Stimulated activated naive B cell treated with anti-CD40 and anti-IgM and Interleukin-4, amounts not matched to agents 10 μg/mL and 1 μg/mL and 100 μg/mL, for 72 hours (primary cell): ENCODE measurements at places on chromosomes 3 and 15.

- H3K27me3 ChIP-seq = peaks cover 22% of the 10 kb centered on the region
- no peak overlapping the region for H3K4me3 ChIP-seq
- H3K4me1 ChIP-seq = no peaks in the 10 kb centered on the region
- no peaks in the 10 kb centered on the region for H3K36me3 ChIP-seq
- DNase-seq = no peak
Observed at GRCh38 chr15:80343554-80343992, 60.6 kb upstream of the ARNT2 start.

DNA sequence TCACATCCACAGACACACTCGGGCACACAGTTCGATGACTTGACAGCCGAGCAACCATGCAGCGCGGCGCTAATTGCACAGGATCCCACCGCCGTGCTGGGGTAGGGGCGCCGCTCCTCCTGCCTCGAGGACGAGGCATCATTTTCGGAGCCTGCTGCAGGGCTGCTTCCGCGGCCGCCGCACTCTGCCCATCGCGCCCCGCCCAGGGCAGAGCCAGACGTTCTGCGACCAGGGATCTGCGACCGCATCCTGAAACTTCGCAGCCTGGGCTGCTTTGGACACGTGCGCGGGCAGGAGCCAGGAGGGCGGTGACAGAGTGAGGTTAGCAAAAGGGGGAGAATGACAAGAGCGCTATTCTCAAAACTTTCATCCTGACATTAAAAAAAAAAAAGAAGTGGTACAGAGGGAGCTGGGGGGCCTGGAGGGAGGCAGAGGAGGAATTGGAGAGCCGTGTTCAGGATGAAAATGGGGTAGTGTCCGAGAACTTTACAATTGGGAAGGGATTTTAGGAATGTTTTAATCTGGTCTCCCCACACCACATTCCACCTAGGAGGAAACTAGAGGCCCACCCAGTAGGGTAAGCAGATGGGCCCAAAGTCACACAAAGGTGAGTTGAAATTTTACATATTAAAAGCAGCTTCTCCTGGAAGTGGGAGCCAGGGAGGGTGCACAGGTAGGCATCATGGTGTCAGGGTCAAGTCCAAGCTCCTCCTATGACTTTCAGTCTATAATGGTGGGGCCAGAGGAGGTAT is 15.9 kb downstream of the IGDCC3 start:
- H3K4me3 ChIP-seq = no peak overlapping the region
- DNase-seq = no peak

DNA sequence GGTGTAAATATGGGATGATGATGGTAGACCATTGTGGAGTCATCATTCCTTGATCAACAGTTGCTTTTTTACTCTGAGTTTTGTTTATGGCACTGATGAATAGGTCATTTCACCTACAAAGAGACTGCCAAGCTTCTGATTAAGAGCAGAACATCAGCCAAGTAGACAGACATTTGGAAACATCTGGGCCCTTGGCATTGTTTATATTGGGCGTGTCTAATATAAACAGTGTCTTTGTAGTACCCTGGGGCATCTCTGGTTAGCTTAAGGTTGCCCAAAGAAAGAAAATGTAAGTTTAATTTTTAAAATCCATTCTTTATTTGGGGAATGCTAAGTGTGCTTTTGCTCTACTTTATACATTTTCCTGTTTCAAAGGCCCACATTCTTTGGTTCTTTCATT is 377.0 kb downstream of the FEZF2 start:
- no peaks in the 10 kb centered on the region for H3K36me3 ChIP-seq
- no peak for DNase-seq
- H3K27me3 ChIP-seq = no peaks in the 10 kb centered on the region
- no peaks in the 10 kb centered on the region for H3K4me1 ChIP-seq

GRCh38 chr3:130601442-130601971 is 84.5 kb downstream of the COL6A6 start:
- H3K27ac ChIP-seq = no peak overlapping the region
- H3K4me1 ChIP-seq = no peaks in the 10 kb centered on the region
- H3K36me3 ChIP-seq = no peaks in the 10 kb centered on the region
- no peak for DNase-seq
- peaks cover 7% of the 10 kb centered on the region for H3K27me3 ChIP-seq

GRCh38 chr3:33505027-33505426 is 64.8 kb upstream of the UBP1 start:
- no peak for DNase-seq
- H3K4me3 ChIP-seq = no peak overlapping the region
- H3K27me3 ChIP-seq = no peaks in the 10 kb centered on the region

DNA sequence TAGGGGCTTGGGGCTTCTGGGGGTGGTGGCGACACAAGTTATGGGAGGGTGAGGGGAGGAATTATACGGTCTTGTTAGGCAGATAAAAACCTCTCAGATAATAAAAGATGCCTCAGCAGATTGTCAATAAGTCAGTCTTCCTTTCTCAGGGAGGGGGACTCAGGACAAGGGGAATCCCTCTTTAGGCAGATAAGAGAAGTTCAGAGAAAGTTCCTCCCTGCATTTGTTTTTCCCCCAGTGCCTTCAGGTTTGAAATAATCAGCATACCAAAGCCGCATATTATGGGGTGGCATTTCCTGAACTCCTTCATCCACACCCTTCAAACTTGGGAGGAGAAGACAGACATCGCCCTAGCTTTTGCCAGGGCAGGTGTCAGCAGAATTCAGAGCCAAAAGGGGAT is 8.5 kb downstream of the PPCDC start:
- no peak overlapping the region for H3K4me3 ChIP-seq
- no peak for DNase-seq
- H3K36me3 ChIP-seq = peaks cover 26% of the 10 kb centered on the region
- H3K27me3 ChIP-seq = peaks cover 10% of the 10 kb centered on the region

DNA sequence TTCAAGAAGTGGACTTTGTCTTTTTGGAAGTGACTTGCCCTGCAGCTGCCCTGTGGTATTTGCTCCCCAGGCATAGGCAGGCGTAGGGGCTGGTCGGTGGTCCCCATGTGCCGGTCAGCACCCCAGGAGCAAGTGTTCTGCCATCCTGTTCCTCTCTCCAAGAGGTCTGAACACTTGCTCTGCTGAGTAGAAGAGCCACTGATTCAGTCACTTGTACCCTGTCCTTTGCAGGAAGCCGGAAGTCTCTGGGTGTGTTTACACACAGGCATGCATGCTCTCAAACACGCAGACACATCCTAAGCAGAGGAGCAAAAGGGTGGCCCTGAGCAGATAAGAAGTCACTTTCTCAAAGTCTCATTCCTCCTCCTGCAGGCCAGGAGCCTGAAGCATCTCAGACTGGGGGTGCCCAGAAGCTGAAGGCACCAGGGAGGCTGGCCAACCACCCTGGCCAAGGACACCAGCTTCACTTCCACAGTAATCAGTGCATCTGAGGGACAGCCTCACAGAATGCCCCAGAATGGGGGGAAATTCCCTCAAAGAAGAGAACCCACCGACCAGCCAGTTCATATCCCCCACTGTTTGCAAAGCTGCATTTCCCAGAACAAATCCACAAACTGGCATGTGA is 88.7 kb upstream of the POMGNT2 start:
- H3K27ac ChIP-seq = no peak overlapping the region
- no peak overlapping the region for H3K4me3 ChIP-seq
- H3K27me3 ChIP-seq = peaks cover 22% of the 10 kb centered on the region
- H3K4me1 ChIP-seq = peaks cover 3% of the 10 kb centered on the region

DNA sequence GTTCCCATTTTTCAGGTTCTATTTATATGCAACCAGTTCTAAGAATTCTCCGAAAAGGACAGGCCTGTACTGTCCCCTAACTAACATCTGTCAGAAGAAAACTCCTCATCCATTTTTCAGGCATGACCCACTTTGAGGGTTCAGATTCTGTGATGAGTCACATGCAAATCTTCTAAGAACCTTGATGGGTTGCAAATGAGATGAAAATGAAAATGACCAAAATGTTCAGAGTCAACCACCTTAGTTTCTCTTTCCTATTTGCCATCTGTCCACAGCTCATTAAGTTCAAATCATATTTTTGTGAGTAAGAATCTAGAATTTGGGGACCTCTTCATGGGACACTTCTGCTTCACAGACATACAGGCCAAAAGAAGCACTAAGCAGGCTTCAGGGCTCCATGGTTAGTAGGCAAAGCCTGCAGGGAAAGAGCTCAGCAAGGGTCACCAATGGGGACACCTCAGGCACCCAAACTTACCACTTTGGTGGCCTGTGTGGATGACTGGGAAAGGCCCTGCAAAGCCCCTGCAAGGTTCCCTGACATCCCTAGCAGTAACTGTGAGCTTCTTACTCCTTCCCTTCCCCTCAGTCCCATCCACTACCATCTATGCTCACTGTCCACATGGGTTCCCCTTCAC is 122.0 kb downstream of the WDR76 start:
- peaks cover 15% of the 10 kb centered on the region for H3K27me3 ChIP-seq
- peaks cover 1% of the 10 kb centered on the region for H3K36me3 ChIP-seq
- H3K4me3 ChIP-seq = no peak overlapping the region
- no peak overlapping the region for H3K27ac ChIP-seq
- no peak for DNase-seq

DNA sequence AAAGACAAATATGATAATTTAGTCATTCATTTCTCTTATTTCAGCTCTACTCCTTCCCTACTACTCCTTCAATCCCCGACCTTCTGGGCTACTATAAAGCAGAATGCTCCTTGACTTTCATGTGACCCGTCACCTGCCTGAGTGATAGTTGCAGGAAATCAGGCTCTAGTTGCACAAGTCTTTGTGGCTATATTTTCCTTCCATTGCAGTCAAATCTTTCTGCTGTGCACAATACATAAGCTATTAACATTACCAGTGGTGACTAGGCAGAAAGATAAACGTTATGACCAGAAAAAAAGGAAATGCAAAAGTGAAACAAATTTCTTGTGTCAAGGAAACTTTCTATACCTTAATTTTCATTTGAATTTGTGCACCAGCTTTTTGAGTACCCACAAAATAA is 2.3 kb downstream of the SUCNR1 start:
- peaks cover 36% of the 10 kb centered on the region for H3K4me1 ChIP-seq
- peak overlapping the region; percentile 65 for H3K27ac ChIP-seq
- peak overlapping the region; percentile 78 for H3K4me3 ChIP-seq
- H3K36me3 ChIP-seq = peaks cover 3% of the 10 kb centered on the region
- DNase-seq = no peak
- no peaks in the 10 kb centered on the region for H3K27me3 ChIP-seq

GRCh38 chr3:634511-634910 is 437.9 kb downstream of the CHL1 start:
- H3K4me3 ChIP-seq = no peak overlapping the region
- H3K27me3 ChIP-seq = no peaks in the 10 kb centered on the region
- no peaks in the 10 kb centered on the region for H3K4me1 ChIP-seq
- no peak overlapping the region for H3K27ac ChIP-seq

GRCh38 chr3:19183584-19183983 is 35.3 kb downstream of the KCNH8 start:
- no peak overlapping the region for H3K4me3 ChIP-seq
- H3K36me3 ChIP-seq = no peaks in the 10 kb centered on the region
- no peak overlapping the region for H3K27ac ChIP-seq
- peaks cover 10% of the 10 kb centered on the region for H3K4me1 ChIP-seq

GRCh38 chr15:100707229-100707628 is 104.8 kb downstream of the ASB7 start:
- H3K4me1 ChIP-seq = no peaks in the 10 kb centered on the region
- H3K4me3 ChIP-seq = no peak overlapping the region
- H3K27me3 ChIP-seq = peaks cover 36% of the 10 kb centered on the region
- H3K27ac ChIP-seq = no peak overlapping the region

GRCh38 chr3:72288955-72289691 is 504.2 kb upstream of the PROK2 start:
- H3K4me3 ChIP-seq = peak overlapping the region; percentile 77
- H3K36me3 ChIP-seq = no peaks in the 10 kb centered on the region
- peaks cover 21% of the 10 kb centered on the region for H3K27me3 ChIP-seq
- DNase-seq = no peak

- no peaks in the 10 kb centered on the region for H3K36me3 ChIP-seq
- H3K27ac ChIP-seq = no peak overlapping the region
- no peak for DNase-seq
- no peak overlapping the region for H3K4me3 ChIP-seq
Observed at GRCh38 chr15:60708684-60709083, 229.7 kb upstream of the ICE2 start.

DNA sequence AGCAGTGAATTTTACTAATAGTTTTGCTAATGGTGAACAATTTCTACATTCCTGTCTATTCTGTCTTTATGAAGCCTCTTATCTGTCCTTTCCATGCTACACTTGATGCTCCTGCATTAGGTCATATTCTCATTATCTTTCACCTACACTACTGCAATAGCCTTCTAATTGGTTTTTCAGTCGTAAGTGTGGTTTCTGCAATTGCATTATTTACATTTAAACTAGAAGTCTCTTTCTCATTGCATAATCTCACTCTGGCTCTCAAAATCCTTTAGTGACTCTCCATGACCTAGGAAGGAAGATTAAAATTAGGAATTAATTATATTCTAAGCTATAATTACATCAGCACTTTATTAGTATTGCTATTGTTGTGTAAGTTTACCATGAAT is 686.5 kb downstream of the IGSF11 start:
- H3K36me3 ChIP-seq = no peaks in the 10 kb centered on the region
- no peaks in the 10 kb centered on the region for H3K4me1 ChIP-seq
- no peaks in the 10 kb centered on the region for H3K27me3 ChIP-seq
- DNase-seq = no peak
- no peak overlapping the region for H3K4me3 ChIP-seq

DNA sequence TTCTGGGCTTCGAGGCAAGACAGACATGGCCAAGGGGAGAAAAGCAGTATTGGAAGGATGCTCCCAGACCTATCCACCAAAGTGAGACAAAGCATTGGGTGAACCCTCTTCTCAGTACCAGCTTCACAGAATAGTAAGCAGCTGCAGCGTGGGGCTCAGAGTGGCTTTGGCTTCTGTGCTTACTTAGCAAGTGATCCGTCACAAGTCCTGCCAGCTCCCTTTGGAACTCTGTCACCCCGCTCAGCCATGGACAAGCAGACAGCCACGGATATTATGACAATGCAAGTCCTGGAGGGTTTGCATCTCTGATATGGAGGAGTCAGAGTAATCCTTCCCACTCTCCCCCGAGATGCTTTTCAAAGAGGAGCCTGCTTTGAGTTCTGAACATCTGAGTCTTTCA is 90.8 kb downstream of the SLCO3A1 start:
- no peak overlapping the region for H3K27ac ChIP-seq
- peaks cover 42% of the 10 kb centered on the region for H3K4me1 ChIP-seq
- H3K27me3 ChIP-seq = peaks cover 45% of the 10 kb centered on the region
- H3K4me3 ChIP-seq = no peak overlapping the region

DNA sequence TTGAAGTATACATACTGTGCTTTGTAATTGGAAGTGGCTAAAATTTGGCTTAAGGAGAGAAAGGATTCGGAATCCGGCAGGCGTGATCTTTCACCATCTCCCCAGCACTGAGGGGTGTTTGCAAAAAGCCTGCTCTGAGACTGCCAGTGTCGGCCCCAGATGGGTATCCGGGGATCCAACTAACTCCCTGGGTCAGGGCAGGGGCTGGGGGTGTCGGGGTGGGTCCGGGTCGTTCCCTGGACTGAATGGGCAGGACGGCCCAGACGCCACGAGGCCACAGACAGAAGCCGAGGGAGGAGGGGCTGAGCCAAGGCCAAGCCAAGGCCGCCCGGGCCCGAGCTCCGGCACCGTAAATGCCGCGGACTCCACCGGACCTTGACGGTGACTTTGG is 349 bp downstream of the PPIB start:
- H3K4me1 ChIP-seq = peaks cover 38% of the 10 kb centered on the region
- no peaks in the 10 kb centered on the region for H3K27me3 ChIP-seq
- H3K27ac ChIP-seq = peak overlapping the region; percentile 98
